ENCODE measurements at places on chromosomes 12 and 14. TPM values are rescaled to one million over a fixed set of nuclear protein-coding genes. Genes with fewer than 3 reads are reported as not detected.

- no peak for DNase-seq
These were observed 245.5 kb downstream of the ATP23 start for GRCh38 chr12:58186914-58187313.

DNA sequence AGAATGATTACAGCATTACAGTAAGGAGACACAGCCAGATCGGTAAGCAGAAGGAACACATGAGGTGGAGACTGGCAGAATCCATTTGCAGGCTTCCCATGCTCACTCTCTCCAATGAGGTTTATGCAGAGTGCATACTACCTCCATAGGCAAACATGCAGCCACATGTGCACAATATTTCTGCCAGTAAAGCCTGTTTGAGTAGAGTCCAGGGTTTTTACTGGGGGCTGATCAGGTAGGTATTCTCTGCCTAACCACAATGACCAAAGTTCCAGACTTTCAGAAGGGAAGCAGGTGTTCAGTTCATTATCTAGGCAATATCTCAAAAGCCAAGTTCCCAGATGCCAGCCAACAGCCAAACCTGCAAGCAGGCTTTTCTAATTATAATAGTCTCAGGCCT, 31.1 kb downstream of the INTS13 start:
- DNase-seq, result no peak

GRCh38 chr12:123808167-123808566, 46.1 kb downstream of the DNAH10 start:
- DNase-seq, result peak; percentile 28

GRCh38 chr12:21852251-21852650, 77.7 kb upstream of the KCNJ8 start:
- DNase-seq, result peak; percentile 51

DNA sequence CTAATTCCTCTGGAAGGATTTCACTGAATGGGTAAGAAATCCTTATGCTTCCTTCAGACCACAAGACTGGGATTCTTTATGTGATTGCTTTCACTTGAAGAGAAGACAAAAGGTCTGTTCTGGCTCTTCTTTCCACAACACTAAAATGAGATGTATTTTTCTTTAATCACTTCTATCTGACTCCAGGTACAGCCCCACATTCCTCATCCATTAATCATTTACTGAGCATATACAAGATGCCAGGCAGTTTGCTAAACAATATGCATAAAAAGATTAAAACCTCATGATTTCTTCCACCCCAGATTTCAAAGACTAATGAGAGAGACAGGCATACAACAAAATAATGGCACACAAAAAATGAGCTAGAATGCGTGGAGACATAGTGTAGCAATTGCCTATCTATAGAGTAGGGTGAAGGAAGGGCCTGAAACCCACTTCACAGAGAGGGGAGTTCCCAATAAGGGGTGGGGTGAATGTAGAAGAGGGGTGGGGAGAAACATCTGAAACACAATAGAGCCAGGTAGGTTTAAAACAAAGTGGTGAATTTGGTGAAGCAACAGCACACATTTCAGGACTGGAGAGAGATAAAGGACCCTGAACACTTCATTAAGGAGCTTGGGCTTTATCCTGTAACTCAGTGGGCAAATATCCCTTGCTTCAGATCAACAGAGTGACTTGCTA, 65.1 kb upstream of the PRB2 start:
- peak; percentile 6 for DNase-seq

DNA sequence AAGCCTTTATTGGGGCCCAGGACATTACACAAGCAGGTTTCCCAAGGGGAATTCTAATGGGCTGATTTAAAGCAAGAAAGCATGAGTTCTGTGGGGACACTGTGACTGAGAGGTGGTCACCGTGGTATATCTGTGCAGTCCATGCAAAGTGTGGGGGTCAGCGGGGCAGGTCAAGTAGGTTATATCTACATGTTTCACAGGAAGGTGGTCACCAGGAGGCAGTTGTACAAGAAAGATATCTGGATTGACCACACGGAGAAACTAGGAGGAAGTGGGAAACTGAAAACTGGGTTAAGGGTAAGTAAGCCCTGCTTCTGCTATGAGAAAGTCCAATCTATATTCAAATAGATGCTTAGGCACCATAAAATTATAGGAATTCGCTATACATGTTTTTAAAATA, 77.8 kb upstream of the CNOT2 start:
- DNase-seq, result no peak

GRCh38 chr14:96039633-96040311, 610 bp downstream of the C14orf132 start:
- DNase-seq, result no peak

GRCh38 chr12:18270958-18271460, 9.7 kb downstream of the PIK3C2G start:
- DNase-seq, result no peak

DNA sequence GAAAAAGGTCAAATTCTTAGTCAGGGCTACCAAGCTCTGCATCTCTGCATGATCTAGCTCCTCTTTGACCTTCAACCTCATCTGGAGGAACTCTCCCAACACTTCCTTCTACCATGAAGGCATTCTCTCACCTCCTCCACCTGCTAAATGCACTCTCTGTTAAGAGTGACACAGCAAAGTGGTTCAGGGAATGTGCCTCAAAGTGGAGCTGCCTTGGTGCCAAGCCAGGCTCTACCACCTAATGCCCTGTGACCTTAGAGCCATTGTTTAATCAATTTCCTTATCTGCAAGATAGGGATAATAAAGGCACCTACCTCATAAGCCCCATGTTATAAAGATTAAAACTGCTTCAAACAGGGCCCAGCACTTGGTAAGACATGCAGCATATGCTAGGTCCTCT, 236.7 kb downstream of the ANO2 start:
- DNase-seq, result no peak

GRCh38 chr12:107135177-107135576, 41.8 kb upstream of the CRY1 start:
- no peak for DNase-seq

- no peak for DNase-seq
These were observed 162.6 kb upstream of the PLEKHG7 start for GRCh38 chr12:92539976-92540781.

GRCh38 chr14:94701861-94702370, 68.0 kb downstream of the GSC start:
- no peak for DNase-seq

GRCh38 chr14:72925815-72926291, 411 bp upstream of the DCAF4 start:
- DNase-seq, result no peak

DNA sequence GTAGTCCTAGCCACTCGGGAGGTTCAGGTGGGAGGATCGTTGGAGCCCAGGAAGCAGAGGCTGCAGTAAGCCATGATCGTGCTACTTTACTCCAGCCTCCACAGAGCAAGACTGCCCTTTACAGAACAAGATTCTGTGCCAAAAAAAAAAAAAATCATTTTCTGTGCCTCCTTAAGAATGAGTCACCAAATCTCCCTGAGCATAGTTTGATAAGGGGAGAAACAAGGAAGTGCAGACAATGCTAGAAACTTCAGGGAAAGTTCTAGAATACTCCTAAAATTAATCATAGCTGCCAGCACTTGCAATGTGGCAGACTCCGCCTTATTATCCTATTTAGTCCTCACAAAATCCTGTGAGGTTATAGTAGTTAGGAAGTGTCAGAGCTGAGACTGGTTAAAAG, 74.5 kb downstream of the KCNK10 start:
- DNase-seq, result no peak

DNA sequence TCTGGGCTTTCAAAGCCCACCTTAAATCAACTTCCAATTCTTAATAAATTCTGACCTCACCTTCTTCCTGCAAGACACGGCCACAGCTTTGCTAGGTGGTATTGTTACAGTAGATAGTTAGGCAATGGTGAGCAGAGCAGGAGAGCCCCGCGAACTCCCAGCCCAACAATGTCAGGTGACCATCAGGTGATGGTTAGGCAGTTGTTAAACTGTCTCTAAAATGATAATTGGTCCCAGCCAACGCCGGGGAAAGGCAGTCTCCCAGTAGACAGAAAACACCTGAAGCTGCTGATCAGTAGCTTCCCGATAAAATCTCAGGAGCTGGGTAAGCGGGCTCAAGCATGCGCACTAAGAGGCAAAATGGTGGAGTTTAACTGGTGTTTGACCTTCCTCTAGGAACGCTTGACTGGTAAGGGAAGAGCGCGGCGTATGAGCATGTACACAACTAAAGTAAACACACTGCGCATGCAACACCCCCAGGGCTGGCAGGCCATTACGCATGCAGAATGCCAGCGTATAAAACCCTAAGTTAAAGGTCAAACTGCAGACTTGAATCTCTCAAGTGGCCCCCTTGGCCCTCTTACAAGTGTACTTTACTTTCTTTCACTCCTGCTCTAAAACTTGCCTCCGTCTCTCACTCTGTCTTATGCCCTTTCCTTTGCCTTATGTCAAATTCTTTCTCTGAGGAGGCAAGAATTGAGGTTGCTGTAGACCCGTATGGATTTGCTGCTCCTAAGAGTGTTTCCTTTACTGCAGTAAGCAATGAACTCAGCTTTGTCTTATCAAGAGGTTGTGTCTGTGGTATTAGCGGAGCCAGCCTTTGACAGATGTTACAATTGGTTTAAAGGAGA, 113.5 kb downstream of the C12orf75 start:
- DNase-seq, result no peak

DNA sequence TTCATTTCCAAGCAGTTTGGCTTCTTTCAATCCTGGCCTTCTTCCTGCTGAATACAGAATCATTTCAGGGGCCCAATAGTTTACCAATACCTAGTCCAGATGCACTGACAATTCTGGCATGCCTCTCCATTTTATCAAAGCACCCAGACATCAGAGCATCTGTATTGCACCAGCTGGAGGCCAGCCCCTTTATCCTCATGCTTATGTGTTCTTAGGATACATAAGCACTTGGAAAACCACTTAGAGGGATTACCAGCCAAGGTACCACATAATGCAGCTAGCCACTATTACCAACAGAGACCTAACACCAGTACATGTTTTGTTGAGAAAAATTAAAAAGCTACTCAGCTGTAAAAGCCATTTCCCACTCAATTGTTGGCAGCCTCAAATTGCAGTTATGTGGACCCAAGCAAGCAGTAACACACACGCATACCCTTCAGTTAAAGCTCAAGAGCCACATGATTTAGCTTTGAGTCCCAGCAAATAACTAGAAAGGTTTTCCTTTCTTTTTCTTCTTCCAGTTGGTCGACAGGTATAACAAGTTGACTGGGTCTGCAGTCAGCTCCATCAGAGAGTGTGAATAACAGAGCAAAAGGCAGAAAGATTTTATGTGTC, 263.8 kb downstream of the DIO2 start:
- DNase-seq, result no peak

GRCh38 chr12:59093073-59093772, 172.9 kb upstream of the LRIG3 start:
- no peak for DNase-seq

- DNase-seq, result no peak
These were observed 483.2 kb downstream of the APAF1 start for GRCh38 chr12:99128246-99128802.

GRCh38 chr14:37326434-37326833, 128.7 kb downstream of the MIPOL1 start:
- no peak for DNase-seq

DNA sequence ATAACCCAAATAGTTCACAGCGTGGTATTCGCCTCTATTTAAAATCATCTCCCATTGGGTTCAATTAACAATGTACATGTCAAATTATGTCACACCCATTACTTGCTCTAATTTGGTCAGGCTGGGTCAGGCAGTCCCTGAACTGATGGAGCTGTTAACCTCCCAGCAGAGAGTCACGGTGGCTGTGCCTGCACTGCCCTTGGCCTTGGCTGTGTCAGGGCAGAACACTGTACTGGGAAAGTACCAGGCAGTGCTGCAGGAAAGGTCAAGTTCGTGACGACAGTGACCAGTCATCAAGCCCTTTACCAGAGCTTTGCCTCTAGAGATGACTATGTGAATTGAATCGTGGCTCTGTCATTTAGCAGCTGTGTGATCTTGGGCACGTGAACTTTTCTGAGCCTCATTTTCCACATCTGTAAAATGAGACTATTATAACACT, 100.0 kb downstream of the ARF6 start:
- DNase-seq, result peak; percentile 43

- no peak for DNase-seq
These were observed 41.9 kb downstream of the KCNA1 start for GRCh38 chr12:4951601-4952000.

DNA sequence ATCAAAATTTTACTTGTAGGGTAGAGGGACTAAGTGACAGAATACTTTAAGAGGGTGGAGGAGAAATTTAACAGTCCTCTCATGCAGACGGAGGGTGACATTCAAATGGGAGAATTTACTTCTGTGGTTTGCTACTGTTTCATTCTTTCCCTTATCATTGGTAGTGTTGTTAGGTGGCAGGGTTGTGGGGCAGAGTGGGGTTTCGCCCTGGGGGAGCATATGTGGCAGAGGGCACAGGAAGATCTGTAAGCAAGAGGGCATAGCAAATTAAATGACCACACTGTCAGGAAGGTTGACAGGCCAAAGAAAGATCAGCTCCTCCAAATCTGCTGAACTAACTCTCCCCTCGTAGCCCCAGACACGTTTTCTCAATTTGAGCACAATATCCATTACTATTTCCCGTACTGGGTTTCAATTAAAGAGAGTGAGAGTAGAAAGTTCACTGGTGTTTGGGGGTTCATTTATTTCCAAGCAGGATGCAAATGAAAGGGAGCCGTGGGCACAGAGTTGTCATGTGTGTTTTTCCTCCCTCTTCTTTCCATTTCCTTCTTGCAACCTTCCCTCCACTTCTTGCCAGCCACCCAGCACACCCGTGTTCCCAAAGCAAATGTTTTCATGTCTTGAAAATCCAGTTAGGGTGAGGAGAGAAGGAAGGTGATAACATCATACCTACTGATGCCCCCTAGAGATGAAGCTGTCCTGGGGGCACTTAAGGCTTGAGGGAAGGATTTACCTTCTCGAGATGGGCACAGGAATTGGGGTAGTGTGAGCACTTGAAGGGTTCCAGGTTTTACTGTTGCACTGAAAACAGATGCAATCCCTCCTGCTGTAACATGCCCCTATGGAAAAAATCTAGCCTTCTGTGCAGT, 6.5 kb upstream of the TBX3 start:
- no peak for DNase-seq

- DNase-seq, result no peak
These were observed 6.9 kb upstream of the HOXC11 start for GRCh38 chr12:53966085-53966384.

DNA sequence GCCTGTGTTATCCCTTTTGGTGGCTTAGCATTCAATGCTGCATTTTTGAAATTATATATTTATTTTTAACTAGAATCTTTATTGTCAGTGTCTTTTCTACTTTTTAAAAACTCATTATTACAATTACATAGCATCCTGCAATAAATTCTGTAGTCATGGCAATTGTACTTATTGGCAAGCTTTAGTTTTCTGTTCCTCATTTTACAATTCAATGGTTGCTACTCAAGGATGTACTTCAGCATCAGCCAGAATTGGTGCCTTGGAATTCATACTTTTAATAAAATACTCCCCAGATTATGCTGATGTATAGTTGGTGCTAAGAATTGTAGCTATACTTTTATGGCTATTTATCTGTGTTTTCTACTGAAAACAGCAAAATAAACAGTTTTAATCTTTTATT, 1756.8 kb upstream of the SEL1L start:
- no peak for DNase-seq

SLC25A47 gene
- not detected for total RNA-seq

POU6F1 gene
- total RNA-seq, result 3.0 TPM

TCP11L2 gene
- total RNA-seq, result 11.4 TPM

SIX6 gene
- not detected for total RNA-seq

FOXG1 gene
- total RNA-seq, result not detected

ARID2 gene
- 29.8 TPM for total RNA-seq

KLRD1 gene
- total RNA-seq, result not detected
